A549 (cell line): ENCODE measurements at places on chromosomes 7 and 10. TPM values are rescaled to one million over a fixed set of nuclear protein-coding genes. Genes with fewer than 3 reads are reported as not detected.

GRCh38 chr7:64521409-64521984 lies 41.4 kb downstream of the ZNF680 start:
- DNase-seq = no peak

GRCh38 chr10:7383442-7383841 lies 27.4 kb downstream of the SFMBT2 start:
- DNase-seq = no peak

DNA sequence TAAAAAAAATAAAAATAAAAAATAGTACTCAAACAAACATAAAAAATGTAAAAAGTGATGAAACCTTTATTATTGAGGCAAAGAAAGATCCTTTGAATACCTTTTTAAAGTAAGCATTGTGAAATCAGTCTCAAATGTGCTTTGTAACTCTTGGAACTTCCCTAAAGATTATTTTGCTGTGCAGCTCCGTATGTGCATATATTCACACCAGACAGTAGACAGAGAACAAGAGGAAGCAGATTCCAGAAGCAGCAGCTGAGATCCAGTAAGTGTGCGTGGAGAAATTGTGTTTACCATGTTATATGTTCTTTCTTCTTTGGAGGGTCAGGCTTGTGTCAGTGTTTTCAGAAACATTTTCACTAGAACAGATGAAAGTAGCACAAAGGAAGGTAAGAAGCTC lies 324.9 kb downstream of the AGMO start:
- no peak for DNase-seq

DNA sequence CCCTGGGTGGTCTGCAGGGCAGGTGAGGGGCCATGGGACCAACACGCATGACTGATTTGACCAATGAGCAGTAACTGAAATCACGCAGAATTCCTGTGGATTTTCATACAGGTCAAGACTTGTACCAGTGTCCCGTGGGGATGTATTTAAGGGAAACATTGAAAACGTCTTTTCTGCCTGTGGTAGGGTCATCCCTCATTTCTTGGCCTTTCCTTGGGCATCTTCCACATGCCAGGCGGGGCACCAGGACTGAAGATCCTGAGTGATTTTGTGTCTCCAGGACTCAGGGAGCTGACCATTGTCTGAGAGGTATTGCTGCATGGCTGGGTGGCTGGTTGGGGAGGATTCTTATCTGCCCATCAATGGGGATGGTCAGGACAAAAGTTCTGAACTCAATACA lies 289.0 kb downstream of the GLRX3 start:
- DNase-seq = no peak

Gene GRID1
- 0.10 to 0.14 TPM (median 0.12 TPM) in 3 replicates for polyA plus RNA-seq

Gene SPDYE9
- not detected in 3 replicates for polyA plus RNA-seq

Gene GIMAP4
- not detected in 3 replicates for polyA plus RNA-seq

Gene TRPV5
- not detected in 3 replicates for polyA plus RNA-seq
